GOT3 (cell line): ENCODE measurements at places on chromosomes 16 and 17.
A peak's percentile ranks its signal among the peaks of the same experiment; 100 is the strongest.

DNA sequence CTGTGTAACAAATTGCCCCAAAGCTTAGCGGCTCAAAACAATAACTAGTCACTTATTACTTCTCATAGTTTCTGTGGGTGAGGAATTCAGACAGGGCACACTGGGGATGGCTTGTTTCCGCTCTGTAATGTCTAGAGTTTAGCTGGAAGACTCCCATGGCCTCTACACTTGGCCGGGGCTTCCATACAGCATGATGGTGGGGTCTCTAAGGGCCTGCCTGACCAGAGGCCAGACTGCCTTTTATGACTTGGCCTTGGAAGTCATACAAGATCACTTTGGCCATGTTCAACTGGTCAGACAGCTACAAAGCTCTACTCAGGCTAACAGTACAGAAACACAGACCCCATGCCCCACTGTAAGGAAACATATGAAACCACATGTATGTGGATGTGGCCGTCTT lies 8.2 kb downstream of the GLP2R start:
- DNase-seq = no peak

DNA sequence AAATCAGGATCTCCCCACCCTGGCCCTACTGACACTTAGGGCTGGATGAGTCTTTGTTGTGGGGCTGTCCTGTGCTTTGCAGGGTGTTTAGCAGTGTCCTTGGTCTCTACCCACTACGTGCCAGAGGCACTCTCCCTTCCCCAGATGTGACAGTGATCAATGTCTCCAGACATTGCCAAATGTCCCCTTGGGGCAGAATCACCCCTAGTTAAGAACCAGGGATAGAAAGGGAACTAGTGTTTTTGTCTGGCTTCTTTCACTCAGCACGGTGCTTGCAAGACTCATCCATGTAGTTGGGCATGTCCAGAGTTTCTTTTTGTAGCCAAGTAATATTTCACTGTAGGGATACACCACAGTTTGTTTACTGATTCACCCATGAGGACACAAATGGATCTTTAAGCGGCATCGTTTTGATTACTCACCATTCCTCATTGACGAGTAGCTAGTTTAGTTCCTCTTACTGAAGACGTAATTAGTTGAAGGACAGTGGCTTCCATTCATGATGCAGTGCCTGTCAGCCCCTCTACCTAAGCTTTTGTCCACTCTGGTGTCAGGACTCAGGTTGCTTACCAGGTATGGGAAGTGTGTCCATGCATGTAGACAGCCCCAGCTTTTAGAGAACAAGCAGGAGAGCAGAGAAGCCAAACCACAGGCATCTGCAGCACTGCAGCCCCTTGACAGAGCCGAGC lies 26.0 kb upstream of the ITGB4 start:
- DNase-seq = no peak

DNA sequence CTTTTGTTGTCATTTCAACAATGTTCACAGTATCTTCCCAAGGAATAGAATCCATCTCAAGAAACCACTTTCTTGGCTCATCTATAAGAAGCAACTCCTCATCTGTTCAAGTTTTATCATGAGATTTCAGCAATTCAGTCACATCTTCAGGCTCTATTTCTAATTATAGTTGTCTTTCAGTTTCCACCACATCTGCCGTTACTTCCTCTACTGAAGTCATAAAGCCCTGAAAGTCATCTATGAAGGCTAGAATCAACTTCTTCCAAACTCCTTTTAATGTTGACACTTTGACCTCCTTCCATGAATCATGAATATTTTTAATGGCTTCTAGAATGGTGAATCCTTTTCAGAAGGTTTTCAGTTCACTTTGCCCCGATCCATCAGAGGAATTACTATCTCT lies 102.1 kb downstream of the CDH13 start:
- no peak for DNase-seq

DNA sequence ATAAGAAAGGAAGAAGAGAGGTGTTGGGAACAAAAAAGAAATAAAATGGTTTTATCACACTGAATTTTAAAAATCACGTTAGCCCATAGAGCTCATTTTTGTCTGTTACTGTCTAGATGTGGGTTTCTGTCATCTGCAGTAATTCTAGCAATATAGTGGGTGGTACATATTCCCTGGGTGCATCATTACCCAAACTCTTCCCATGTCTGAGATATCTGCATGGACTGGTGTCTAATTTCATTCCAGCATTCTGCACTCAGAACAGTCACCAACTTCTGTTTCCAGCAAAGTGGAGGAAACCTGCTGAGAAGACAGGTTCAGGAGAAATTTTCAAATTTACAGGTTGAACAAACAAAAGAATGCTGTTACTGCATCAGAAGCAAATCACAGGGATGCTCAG lies 263.8 kb downstream of the CDH11 start:
- no peak for DNase-seq

GRCh38 chr16:89172171-89172527 lies 601 bp downstream of the CDH15 start:
- DNase-seq = no peak

DNA sequence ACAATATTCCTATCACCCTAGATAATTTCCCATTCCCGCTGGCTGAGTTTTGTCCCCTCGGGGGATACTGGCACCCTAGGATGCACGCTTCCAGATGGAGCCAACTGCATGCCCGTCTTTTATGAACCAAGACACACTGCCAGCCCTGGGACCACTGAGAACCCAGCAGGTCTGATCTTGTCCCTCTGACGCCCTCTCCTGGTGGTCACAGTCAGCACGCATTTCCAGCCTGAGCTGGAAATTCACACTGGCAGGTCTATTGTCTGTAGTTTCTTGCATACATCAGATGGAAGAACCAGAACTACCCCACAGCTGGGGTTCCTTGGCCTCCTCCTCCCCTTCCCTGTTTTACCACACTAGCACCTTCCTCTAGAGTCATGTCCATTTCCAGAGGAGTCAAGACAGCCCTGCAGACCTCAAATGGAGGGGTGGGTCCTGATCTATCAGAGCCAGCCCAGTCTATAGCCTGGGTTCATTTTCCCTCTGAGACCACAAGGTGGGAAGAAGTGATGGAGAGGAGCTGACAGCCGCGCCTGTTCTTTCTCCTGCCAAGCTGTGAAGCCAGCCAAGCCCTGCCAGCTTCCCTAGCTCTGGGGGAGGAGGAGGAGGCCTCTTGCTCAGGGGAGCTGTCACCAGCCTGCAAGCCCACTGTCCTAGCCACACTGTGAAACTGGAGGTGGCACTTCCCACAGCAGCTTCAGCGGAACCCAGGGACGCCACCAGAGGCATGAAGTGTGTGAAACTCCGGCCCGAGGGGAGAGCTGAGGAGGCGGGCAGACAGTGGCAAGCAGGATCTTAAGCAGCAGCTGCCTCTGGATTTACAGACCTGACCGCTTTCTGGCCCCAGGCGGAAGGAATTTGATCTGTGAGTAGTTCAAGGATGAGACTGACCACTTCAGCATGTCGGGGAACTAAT lies 29.3 kb downstream of the MXRA7 start:
- peak; percentile 8 for DNase-seq

DNA sequence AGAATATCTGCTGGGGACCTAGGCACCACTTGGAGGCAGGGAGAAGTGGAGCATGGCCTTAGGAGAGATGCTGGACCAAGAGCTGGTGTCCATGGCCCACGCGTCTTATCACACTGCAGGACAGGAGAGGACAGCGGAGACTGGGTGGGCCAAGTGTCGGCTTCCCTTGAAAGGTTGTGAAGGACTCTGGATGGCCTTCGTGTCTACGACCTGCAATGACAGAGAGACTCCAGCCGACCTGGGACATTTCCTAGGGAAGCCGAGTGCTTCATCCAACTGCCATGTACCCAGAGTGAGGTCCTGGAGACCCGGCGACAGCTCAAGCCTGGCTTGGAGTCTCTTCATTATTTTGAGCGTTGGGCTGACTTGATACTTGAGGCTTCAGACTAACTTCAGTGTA lies 20.5 kb downstream of the C1QTNF1 start:
- no peak for DNase-seq
